ENCODE measurements at places on chromosomes 5 and 9.

DNA sequence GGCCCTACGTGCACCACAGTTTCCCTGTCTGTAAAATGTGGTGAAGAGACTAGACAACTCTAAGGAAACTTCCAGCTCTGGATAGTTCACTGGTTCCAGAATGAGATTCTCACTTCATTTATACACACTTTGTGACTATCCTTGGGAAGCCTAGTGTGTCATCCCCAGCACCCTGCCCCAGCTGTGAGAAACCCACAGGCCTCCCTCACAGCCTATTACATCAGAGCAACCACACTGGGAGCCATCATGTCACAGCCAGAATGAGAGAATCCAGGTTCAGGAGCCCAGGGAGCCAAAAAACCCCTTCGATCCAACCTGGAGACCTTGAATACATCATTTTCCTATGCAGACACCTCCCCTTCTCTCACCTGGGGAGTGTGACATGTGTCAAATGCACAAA is 21.0 kb upstream of the HAND1 start:
- H3K27me3 ChIP-seq: peaks cover 45% of the 10 kb centered on the region
- H3K27ac ChIP-seq: no peak overlapping the region
- DNase-seq: no peak
- no peak overlapping the region for H3K4me3 ChIP-seq
- no peaks in the 10 kb centered on the region for H3K4me1 ChIP-seq

- H3K4me1 ChIP-seq: no peaks in the 10 kb centered on the region
- H3K4me3 ChIP-seq: no peak overlapping the region
- H3K27me3 ChIP-seq: no peaks in the 10 kb centered on the region
- no peak for DNase-seq
- H3K36me3 ChIP-seq: no peaks in the 10 kb centered on the region
Measured at GRCh38 chr5:175555168-175555785, 76.9 kb downstream of the SFXN1 start.

GRCh38 chr5:157923765-157924164 is 64.8 kb upstream of the CLINT1 start:
- H3K27me3 ChIP-seq: peaks cover 3% of the 10 kb centered on the region
- no peak for DNase-seq
- no peaks in the 10 kb centered on the region for H3K36me3 ChIP-seq
- H3K27ac ChIP-seq: no peak overlapping the region
- no peak overlapping the region for H3K4me3 ChIP-seq

DNA sequence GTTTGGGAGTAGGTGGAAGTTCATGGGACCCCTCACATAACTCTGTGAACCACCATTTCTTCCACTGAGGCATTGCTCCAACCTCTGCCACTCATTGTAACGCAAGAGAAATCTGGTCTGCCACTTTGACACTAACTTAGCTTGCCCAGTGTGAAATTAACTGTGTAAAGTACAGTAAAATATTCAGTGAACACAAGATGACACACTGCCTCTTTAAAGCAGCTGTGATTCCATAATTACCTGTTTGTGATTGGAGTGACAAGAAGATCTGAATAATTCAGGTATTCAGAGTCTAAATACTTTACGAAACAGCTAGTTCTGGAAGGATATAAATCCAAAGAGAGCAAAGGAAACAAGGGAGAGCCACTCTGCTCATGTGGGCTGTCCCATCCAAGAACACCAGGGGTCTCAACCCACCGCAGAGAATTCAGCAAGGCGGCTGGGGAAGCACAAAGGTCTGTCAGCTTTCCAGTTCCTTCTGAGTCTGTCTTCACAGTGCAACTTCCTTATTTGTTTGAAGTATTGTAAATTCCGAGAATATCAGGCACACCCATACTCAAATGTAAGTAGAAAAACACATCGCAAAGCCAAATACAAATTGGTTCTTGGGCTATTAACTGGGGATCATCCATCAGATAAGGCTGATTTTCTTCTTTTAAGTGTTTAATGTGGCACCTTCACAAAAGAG is 86.9 kb downstream of the GNAQ start:
- no peak overlapping the region for H3K27ac ChIP-seq
- H3K27me3 ChIP-seq: no peaks in the 10 kb centered on the region
- H3K4me1 ChIP-seq: peaks cover 26% of the 10 kb centered on the region

GRCh38 chr5:139884144-139884543 is 88.5 kb downstream of the PSD2 start:
- peaks cover 37% of the 10 kb centered on the region for H3K27me3 ChIP-seq
- H3K4me1 ChIP-seq: no peaks in the 10 kb centered on the region
- H3K36me3 ChIP-seq: no peaks in the 10 kb centered on the region
- H3K27ac ChIP-seq: no peak overlapping the region

GRCh38 chr5:51983161-51983560 is 599.9 kb downstream of the ISL1 start:
- no peak overlapping the region for H3K4me3 ChIP-seq
- H3K4me1 ChIP-seq: no peaks in the 10 kb centered on the region
- H3K27ac ChIP-seq: no peak overlapping the region
- H3K36me3 ChIP-seq: no peaks in the 10 kb centered on the region

- DNase-seq: no peak
- no peaks in the 10 kb centered on the region for H3K36me3 ChIP-seq
- no peak overlapping the region for H3K27ac ChIP-seq
- no peaks in the 10 kb centered on the region for H3K4me1 ChIP-seq
- H3K27me3 ChIP-seq: no peaks in the 10 kb centered on the region
Measured at GRCh38 chr5:180618487-180618828, 27.2 kb upstream of the SCGB3A1 start.
